ENCODE measurements at places on chromosomes 12 and 14. TPM values are rescaled to one million over a fixed set of nuclear protein-coding genes. Genes with fewer than 3 reads are reported as not detected.

DNA sequence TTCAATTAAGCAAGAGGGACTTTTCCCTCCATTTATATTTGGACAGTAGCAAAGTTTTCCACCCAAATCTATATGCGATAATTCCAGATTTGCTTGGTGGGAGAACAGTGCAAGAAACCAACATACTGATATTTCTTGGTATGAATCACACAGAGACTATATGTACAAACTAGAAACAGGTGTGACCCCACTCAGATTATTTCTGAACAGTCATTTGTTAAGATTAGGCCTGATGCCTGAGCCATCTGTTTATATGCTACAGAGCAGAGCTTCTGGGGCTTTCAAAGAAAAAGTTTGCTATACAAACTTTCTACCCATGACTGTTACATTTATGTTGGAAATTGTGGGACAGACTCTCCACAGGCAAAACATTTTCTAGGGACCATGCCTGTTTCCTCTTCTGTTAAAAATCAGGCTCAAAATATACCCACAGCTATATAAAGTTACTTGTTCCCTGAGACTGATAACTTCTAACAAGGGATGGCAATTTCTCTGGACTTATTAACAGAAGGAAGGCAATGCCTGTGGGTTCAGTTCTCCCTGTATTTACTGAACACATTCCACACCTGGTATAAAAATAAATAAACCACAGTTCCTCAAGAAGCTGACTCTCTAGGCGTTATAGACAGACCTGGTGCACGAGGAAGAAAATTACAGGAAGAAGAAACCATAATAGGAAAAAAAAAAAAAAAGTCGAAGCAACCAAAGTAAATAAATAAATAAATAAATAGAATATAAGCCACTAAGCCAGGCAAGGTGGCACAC is 8.0 kb downstream of the PTPN21 start:
- no peak for DNase-seq

- no peak for DNase-seq
These were observed 275.6 kb upstream of the PPFIA2 start for GRCh38 chr12:82034769-82035168.

- no peak for DNase-seq
These were observed 972 bp downstream of the SAMD4A start for GRCh38 chr14:54567639-54568561.

DNA sequence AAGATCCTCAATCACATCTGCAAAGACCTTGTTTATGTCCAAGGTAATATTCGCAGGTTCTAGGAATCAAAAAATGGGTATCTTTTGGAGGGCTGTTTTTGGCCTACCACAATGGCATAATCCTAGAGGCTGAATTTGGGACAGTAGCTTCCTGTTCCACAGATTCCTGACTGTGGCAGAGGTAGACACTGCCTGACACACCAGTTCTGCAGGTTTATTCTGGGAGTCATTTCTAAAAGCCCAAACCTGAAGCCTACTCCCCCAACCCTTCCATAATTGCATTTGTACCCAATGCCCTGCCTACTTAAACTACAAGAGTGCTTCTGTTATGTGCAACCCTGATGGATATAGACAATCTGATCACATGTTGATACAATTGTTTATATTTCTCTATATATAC is 378.9 kb downstream of the PCNX1 start:
- no peak for DNase-seq

GRCh38 chr12:112419297-112420133 is 768 bp downstream of the PTPN11 start:
- peak; percentile 88 for DNase-seq

DNA sequence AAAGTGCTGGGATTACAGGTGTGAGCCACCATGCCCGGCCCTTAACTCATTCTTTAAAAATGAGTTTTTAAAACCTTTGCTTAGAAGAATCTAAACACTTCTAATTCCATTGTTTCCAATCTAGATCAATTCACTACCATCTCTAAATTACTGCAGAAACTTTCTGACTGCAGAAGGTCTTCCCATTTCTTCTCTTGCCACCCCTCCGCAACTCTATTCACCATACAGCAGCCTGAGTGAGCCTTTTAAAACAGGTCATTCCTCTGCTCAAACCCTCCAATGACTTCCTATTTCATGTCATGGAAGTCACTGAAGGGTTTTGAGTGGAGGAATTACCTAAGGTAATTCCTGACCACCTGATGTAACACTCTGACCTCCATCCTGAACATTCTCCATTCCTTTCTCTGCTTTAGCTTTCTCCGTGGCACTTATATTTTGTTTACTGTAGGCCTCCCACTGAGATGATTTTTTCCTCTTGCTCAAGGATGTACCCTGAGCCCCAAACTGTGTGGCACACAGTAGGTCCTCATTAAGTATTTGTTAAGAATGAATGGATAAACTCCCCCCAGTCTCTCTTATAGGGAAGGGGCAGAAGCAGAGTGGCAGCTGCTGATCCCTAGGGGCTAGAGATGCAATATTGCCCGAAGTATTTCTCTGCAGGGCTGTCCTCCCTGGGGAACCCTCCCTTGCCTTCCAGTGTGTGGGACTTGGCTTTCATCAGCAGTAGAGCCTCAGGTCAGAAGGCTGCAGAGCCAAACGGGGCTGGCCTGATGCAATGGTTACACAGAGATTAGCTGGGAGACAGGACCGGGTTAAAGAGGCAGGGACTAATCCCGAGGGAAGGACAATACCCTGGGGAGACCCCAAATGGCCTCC is 1.2 kb downstream of the DDIT3 start:
- DNase-seq = no peak

- DNase-seq = no peak
These were observed 492.2 kb downstream of the APAF1 start for GRCh38 chr12:99137124-99137855.

- no peak for DNase-seq
These were observed 58.5 kb downstream of the WNK1 start for GRCh38 chr12:810671-811415.

- no peak for DNase-seq
These were observed 18.9 kb downstream of the LEMD3 start for GRCh38 chr12:65188179-65188701.

DNA sequence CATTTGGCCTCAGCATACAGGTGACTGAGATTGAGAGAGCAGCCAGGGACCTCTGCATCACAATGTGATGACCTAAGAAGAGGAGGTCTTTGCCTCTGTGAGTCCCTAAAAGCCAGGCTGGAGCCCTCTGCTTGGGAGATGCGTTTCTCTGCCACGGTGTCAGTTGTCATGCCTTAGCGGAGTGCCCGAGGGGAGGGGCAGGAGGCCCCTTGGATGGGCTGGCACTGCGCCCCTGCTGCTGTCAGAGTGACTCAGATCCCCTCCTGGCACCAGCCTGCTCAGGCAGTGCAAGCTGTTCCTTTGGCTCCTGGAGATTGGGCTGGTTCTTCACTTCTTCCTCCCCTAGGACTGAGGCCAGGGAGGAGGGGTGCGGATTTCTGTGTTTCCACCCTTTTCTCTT is 64.9 kb upstream of the KCNA5 start:
- DNase-seq = no peak

GRCh38 chr14:36450550-36450949 is 69.5 kb downstream of the NKX2-1 start:
- no peak for DNase-seq

DNA sequence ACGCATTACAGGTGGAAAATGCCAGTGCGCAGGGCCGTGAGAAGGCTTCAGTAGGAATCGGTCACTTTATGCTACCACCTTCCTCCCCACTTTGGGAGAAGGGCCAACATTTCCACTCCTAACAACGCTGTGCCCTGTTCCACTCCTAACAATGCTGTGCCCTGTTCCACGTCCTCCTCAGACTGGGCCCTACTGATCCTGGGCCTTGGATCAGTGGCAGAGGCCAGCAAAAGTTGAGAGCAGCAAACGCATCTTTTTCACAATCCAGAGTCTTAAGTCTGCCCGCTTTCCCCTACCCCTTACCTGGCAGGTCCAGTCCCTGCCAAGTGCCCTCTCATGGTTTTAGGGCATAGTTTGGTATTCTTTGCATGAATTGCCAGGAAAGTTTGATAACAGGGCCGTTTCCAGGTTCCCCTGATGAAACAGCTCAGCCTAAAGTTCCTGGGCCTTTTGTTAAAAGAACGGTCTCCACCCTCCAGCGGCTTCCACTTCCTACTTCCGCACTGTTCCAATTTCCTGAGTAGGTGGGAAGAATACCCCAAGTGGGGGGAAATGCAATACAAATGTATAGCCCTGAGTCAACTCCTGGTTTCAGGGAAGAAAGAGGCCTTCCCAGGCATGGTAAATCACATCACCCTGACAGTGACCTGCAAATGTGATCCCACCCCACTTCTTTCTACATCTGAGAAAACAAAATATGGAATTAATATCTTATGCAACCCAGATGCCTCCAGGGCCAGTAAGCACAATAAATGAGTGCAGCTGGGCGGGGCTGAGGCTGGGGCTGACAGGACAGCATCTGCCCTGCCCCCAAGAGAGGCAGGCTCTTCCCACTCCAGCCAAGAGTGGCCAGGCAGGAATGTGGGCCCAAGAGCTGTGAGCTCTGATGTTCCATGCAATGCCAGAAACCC is 15.0 kb downstream of the KCTD10 start:
- DNase-seq = peak; percentile 88

GRCh38 chr12:9134981-9135628 is 19.4 kb upstream of the A2M start:
- DNase-seq = no peak

DNA sequence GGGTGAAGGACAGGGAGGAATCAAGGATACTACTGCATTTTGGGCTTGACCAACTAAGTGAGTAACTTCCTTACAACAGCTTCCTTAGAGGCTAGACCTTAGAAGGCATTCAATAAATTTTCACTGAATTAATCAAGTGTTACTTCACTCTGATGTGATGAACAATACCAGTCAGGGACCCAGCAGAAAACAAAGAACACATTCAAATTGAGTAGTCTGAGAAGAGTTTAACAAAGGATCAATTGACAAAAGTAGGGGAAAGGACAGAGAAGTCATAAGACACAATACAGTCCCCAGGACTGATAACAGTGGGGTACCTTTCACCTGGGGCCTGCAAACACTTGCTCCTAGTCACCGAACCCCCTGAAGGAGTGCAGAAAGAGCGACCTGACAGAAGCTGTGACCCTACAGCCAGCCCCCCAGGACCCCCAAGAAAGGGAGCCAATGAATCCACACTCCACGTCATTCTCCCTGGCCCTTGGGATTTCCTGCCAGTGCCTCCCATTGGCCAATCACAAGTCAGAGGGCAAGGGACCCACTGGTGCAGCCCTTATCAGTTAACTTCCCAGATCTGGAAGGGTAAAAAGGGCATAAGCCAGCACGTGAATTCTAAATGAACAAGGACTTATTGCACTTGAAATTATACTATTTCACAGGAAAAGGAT is 6.9 kb downstream of the ANAPC5 start:
- DNase-seq = no peak

- no peak for DNase-seq
These were observed 110.4 kb downstream of the BCAT1 start for GRCh38 chr12:24838531-24838950.

- DNase-seq = no peak
These were observed 72.5 kb upstream of the SRRM4 start for GRCh38 chr12:118908811-118909210.

DNA sequence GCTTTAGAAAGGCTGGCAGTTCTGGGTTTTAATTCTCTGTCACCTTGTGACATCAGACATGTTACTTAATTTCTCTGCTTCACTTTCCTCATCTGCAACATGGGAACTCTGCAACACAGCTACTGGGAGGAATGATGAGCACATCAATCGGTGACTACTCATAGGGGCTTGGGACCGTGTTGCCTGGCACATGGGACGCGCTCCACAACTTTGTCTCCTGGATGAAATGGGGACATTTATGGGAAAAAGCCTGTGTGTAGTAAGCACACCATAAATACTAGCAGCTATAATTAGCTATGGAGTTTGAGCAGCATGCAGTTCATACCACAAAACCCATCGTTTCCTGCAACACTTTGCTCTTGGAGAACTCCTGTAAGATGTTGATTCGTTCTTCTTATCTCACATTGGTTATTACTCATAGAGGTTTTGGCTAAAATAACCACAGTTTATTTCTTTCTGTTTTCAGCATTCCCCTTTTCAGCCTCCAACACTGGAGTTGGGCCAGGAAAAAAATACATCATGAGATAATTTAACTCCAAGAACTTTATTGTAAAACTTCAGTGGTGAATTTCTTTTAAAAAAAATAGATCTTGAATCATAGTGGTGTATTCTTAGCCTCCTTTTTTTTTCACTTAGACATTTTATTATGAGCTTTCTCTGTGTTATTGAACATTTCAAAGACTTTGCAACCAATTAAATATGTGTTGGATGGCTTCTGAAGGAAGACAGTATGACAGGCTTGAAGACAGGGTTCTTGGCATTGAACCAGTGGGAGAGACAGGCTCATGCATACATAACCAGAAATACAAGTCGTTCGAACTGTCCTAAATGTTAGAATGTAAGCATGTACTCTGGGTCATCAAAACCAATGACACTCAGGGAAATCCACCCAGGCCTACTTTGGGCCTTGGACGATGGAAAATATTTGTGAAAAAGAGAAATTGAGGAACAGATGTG is 72.7 kb downstream of the RIN3 start:
- DNase-seq = no peak

DNA sequence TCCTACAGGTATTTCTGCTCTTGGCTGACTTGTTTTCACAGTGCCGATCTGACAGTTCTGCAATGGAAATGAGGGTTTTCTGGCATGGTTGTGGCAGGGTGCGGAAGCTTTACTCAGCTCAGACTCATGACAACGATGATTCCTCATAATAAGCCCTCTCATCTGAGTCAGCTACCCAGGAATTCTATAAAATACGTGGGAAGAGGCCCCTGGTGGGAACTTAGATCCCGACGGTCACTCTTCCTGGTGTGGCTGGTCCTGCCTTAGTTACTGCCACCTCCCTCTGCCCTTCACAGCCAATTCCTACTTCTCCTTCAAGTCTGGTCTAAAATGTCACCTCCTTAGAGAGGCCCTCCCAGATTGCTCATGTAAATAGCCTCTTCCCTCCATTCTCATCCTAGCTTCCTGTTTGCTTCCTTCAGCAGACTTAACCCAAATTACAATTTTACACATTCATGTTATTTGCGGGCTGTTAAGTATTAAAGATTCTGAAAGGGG is 104.2 kb upstream of the MAP1LC3B2 start:
- DNase-seq = no peak

- DNase-seq = no peak
These were observed 18.5 kb downstream of the TESC start for GRCh38 chr12:117080661-117081144.

COCH gene
- 4.8 TPM for total RNA-seq

ASCL1 gene
- not detected for total RNA-seq

BTG1 gene
- total RNA-seq = 107 TPM

CTSG gene
- total RNA-seq = not detected

WNT1 gene
- not detected for total RNA-seq

KCNA1 gene
- 0.31 TPM for total RNA-seq

NOVA1 gene
- total RNA-seq = 1.5 TPM

MMP19 gene
- total RNA-seq = 14.3 TPM

TEX22 gene
- 3.1 TPM for total RNA-seq

Measured in osteocyte (in vitro differentiated cells).